ENCODE measurements at places on chromosomes 7 and 10.

DNA sequence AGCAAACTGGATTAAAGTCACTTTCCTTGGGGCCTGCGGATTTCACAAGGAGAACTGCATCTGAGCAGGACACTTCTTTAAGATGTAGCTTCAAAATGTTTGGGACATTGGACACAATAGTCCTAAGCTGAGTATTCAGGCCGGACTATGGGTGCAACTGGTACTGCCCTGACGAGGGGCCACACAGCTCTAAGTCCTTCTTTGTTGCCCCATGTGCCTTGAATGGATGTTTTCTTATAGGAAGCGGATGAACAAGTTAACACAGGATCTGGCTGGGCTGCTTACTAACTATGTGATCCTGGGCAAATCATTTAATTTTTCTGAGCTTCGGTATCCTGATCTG is 147.8 kb upstream of the KLF14 start:
- no peak overlapping the region for H3K27ac ChIP-seq
- H3K4me1 ChIP-seq = peaks cover 14% of the 10 kb centered on the region

- H3K27me3 ChIP-seq = no peaks in the 10 kb centered on the region
- peaks cover 14% of the 10 kb centered on the region for H3K4me1 ChIP-seq
- no peak overlapping the region for H3K27ac ChIP-seq
- no peak overlapping the region for H3K4me3 ChIP-seq
- H3K36me3 ChIP-seq = no peaks in the 10 kb centered on the region
- no peak for DNase-seq
These were observed 61.9 kb downstream of the SGMS1 start for GRCh38 chr10:50561816-50562215.

GRCh38 chr10:132324186-132324585 is 7.8 kb upstream of the LRRC27 start:
- H3K36me3 ChIP-seq = peaks cover 3% of the 10 kb centered on the region
- H3K27ac ChIP-seq = no peak overlapping the region
- no peak overlapping the region for H3K4me3 ChIP-seq
- DNase-seq = no peak

DNA sequence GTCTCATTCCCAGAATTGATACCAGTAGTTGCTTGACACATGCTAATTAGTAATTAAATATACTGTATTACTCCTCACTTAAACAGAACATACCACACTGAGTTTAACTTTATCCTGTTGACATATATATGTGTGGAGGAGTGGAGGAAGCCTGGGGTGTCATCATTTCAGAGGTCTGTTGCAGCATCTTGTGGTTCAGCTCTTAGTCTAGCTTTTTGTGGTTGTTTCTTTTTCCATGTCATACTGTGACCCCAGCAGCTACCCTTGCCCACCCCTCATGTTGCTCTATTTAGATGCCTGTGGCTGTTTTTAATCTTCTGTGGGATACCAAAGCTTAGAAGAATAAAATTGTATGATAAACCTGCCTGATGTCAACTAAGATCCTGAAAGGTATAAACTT is 875.4 kb downstream of the LRMDA start:
- DNase-seq = no peak
- peaks cover 3% of the 10 kb centered on the region for H3K4me1 ChIP-seq
- no peaks in the 10 kb centered on the region for H3K36me3 ChIP-seq
